ENCODE measurements at places on chromosomes 16 and 17. TPM values are rescaled to one million over a fixed set of nuclear protein-coding genes. Genes with fewer than 3 reads are reported as not detected.

SLC16A13 gene
- 10.2 TPM for polyA plus RNA-seq

KRT14 gene
- polyA plus RNA-seq: 18,688 TPM

C16orf74 gene
- polyA plus RNA-seq: 164 TPM

PMM2 gene
- 45.2 TPM for polyA plus RNA-seq

MEIOB gene
- polyA plus RNA-seq: 0.17 TPM

EVPLL gene
- polyA plus RNA-seq: 0.15 TPM

TLCD3A gene
- 39.2 TPM for polyA plus RNA-seq

CPHXL2 gene
- polyA plus RNA-seq: not detected

WNT9B gene
- polyA plus RNA-seq: not detected

SEZ6L2 gene
- 2.4 TPM for polyA plus RNA-seq

CCDC200 gene
- not detected for polyA plus RNA-seq

KCNH6 gene
- polyA plus RNA-seq: not detected

IL34 gene
- 0.13 TPM for polyA plus RNA-seq

GUCY2D gene
- polyA plus RNA-seq: 0.26 TPM

KRT31 gene
- polyA plus RNA-seq: 39.4 TPM

CD7 gene
- polyA plus RNA-seq: not detected

DPEP2 gene
- not detected for polyA plus RNA-seq

ZP2 gene
- not detected for polyA plus RNA-seq

CA5A gene
- polyA plus RNA-seq: not detected

RAP1GAP2 gene
- 13.0 TPM for polyA plus RNA-seq

GP2 gene
- not detected for polyA plus RNA-seq

FOXC2 gene
- polyA plus RNA-seq: not detected

Data from foreskin keratinocyte (primary cell).